Ovary (tissue), 10 donors: ENCODE measurements at places on chromosomes 6 and 20. TPM values are rescaled to one million over a fixed set of nuclear protein-coding genes. Genes with fewer than 3 reads are reported as not detected.

DNA sequence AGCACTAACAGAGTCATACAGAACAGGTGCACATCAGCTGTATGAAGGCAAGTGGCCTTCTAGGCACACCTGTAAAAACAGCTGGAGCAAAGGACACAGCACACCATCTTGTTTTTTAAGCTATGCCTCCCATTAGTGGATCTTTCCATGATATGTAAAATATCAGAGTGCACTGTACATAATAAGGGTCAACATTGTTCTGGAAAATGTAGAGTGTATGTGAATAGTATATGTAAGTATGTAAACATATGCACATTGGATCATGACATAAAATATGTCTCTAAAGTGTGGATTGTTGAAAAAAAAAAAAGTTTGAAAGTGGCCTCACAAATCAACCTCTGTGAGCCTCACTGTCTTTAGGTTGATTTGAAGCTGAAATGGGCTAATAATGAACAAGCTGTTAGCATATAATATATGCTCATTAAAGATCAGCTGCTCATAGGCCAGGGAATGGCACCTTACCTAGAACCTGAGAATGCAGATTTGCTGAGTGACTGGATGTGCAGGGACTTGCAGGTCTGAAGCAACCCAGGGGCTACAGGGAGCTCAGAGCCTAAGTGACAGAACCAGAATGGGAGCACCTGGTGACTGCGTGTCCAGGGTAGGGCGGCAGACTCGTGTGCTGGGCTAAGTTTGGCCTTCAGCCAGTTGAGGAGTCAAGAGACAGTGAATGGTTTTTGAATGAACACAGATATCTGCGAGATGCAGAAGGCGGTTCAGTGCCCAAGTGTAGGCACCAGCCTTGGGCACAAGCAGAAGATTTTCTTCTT is 198.6 kb downstream of the TMEM242 start:
- peaks cover 1% of the 10 kb centered on the region for H3K4me1 ChIP-seq
- H3K4me3 ChIP-seq = no peak overlapping the region
- no peak overlapping the region for H3K27ac ChIP-seq
- H3K27me3 ChIP-seq = no peaks in the 10 kb centered on the region
- no peaks in the 10 kb centered on the region for H3K36me3 ChIP-seq
- no peak for DNase-seq

- no peaks in the 10 kb centered on the region for H3K36me3 ChIP-seq
- DNase-seq = no peak
- no peaks in the 10 kb centered on the region for H3K4me1 ChIP-seq
- H3K27ac ChIP-seq = no peak overlapping the region
Observed at GRCh38 chr20:3970016-3970415, 45.3 kb downstream of the RNF24 start.

- H3K36me3 ChIP-seq = no peaks in the 10 kb centered on the region
- no peak for DNase-seq
- H3K4me3 ChIP-seq = no peak overlapping the region
- H3K27ac ChIP-seq = no peak overlapping the region
Observed at GRCh38 chr20:49868538-49868937, 46.8 kb downstream of the SPATA2 start.

DNA sequence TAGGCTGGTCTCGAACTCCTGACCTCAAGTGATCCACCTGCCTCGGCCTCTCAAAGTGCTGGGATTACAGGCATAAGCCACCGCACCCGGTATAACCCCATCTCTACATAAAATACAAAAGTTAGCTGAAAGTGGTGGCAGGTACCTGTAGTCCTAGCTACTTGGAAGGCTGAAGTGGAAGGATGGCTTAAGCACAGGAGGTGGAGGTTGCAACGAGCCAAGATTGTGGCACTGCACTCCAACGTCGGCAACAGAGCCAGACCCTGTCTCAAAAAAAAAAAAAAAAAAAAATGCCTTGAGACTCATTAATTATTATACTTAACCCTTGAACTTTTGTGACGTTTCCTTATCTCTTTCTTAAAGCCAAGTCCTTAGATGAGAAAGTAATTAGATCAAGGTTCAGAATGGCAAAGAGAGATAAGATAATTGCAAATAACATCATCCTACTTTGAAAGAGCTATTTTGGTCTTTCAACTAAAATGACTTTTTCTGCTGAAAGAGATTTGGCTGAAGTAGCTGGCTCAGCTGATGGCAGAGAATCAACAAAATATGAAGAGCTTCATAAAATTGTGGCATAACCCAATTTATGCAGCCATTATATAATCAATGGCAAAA is 4.7 kb upstream of the SHLD1 start:
- H3K4me1 ChIP-seq = no peaks in the 10 kb centered on the region
- H3K36me3 ChIP-seq = no peaks in the 10 kb centered on the region
- H3K27ac ChIP-seq = no peak overlapping the region
- DNase-seq = no peak

DNA sequence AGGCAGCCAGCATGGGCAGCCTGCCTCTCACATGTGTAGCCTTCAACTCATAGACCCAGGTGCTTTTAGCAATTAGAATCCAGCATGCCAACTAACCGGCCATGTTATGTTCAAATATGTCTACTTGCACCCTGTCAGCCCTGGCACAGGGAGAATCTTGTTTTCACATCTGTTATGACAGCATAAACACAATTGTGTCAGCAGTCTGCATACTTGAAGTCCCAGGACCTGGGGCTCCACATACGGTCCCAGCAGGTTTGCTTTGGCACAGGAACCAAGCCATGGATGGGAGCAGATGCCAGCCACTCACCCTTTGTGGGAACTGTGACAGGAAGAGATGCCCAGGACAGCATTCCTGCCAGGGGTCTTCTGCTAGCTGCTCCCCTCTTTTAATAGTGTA is 67.2 kb upstream of the SYNDIG1 start:
- no peak overlapping the region for H3K4me3 ChIP-seq
- H3K36me3 ChIP-seq = no peaks in the 10 kb centered on the region
- no peaks in the 10 kb centered on the region for H3K27me3 ChIP-seq
- no peaks in the 10 kb centered on the region for H3K4me1 ChIP-seq
- H3K27ac ChIP-seq = no peak overlapping the region

DNA sequence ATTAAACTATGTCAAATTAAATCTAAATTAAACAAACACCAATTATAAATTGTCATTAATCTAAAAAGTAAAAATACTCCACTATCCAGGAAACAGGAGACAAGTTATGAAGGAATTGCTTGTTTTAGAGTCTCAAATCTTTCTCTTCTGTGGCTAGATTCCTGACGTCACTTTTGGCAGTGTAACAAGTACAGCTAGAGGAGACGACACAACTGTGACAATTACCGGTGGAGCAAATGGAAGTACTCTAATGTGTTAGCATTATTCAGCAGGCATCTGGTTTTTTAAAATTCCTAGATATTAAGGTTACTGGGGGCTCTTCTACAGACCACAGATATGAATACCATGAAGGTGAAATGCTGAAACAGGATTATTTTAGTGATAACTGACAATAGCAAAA is 1042.7 kb downstream of the EPHA7 start:
- DNase-seq = no peak
- H3K4me3 ChIP-seq = no peak overlapping the region
- no peak overlapping the region for H3K27ac ChIP-seq
- no peaks in the 10 kb centered on the region for H3K27me3 ChIP-seq
- H3K36me3 ChIP-seq = no peaks in the 10 kb centered on the region

DNA sequence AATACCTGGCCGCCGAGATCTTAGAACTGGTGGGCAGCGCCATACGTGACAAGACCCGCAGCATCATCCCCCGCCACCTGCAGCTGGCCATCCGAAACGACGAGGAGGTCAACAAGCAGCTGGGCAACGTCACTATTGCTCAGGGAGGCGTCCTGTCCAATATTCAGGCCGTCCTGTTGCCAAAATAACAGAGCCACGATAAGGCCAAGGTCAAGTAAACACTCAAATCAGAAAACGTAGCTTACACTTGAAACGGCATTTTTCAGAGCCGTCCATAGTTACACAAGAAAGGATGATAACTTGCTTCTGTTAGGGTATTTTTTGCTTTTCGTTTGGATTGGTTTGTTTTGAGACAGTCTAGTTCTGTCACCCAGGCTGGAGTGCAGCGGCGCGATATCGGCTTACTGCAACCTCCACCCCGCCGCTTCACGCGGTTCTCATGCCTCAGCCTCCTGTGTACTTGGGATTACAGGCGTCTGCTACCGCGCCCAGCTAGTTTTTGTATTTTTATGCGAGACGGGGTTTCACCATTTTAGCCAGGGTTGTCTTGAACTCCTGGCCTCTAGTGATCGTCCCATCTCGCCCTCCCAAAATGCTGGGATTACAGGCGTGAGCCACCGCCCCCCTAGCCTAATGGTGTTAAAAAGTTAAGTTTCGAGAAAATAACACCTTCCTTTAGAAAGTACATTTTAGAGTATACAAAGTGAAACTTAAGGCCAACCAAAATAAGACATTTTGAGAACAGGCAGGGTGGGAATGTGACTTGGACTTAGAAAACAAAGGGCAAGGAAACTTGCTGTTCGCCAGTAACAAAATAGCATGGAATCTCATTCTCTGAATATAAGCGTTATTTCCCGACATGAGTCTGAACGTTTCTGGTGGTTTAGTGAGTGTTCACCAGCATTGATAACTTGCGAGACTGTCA is 42.8 kb upstream of the HFE start:
- peak overlapping the region; percentile 67 for H3K27ac ChIP-seq
- H3K4me3 ChIP-seq = peak overlapping the region; percentile 57
- H3K36me3 ChIP-seq = no peaks in the 10 kb centered on the region
- H3K4me1 ChIP-seq = peaks cover 8% of the 10 kb centered on the region

DNA sequence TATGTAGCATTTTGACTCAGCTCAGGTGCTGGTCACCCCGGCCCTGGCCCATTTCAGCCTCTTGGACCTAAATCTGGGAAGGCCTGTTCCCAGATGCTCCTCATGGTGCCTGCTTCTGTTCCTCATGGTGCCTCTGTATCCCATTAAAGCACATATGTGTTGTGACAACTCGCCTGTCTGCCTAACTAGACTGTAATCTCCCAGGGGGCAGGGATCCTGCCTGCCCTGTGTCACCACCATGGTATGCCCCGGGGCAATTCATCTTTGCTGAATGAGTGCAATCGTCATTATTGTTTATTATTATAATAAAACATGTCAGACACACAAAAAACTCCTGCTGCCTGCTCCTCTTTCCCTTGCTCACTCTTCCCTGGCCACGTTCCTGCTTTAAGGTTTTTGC is 62.0 kb downstream of the ZFP64 start:
- H3K27ac ChIP-seq = no peak overlapping the region
- no peaks in the 10 kb centered on the region for H3K4me1 ChIP-seq
- no peak for DNase-seq
- no peak overlapping the region for H3K4me3 ChIP-seq

GRCh38 chr6:45952168-45952529 is 63.5 kb downstream of the CLIC5 start:
- no peak overlapping the region for H3K4me3 ChIP-seq
- no peak overlapping the region for H3K27ac ChIP-seq
- DNase-seq = no peak
- H3K36me3 ChIP-seq = no peaks in the 10 kb centered on the region

GRCh38 chr6:150391890-150392289 is 23.1 kb downstream of the IYD start:
- H3K36me3 ChIP-seq = no peaks in the 10 kb centered on the region
- H3K4me1 ChIP-seq = no peaks in the 10 kb centered on the region
- no peaks in the 10 kb centered on the region for H3K27me3 ChIP-seq
- H3K27ac ChIP-seq = no peak overlapping the region

- H3K27ac ChIP-seq = peak overlapping the region; percentile 15
- no peaks in the 10 kb centered on the region for H3K36me3 ChIP-seq
- H3K27me3 ChIP-seq = no peaks in the 10 kb centered on the region
Observed at GRCh38 chr6:21908161-21908848, 314.8 kb downstream of the SOX4 start.

- peaks cover 29% of the 10 kb centered on the region for H3K4me1 ChIP-seq
- H3K4me3 ChIP-seq = no peak overlapping the region
Observed at GRCh38 chr20:49892260-49892659, 23.1 kb downstream of the SPATA2 start.

DNA sequence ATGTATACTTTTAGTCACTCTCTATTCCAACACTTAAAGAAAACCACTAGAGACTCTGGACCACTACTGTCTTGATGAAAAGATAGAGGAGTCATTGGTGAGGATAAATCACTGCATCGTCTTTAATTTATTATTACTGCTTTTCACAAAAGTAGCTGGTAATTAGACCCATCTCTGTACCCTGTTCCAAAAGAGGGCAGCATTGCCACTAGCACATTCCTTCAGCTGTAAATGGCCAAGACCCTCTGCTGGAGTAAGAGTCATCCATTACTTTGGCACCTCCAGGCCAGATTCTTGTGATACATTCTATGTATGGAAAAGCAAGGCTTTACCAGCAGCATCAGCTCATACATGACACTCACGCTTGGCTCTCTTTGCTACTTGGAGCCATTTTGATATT is 49.5 kb upstream of the PREP start:
- no peaks in the 10 kb centered on the region for H3K4me1 ChIP-seq
- no peaks in the 10 kb centered on the region for H3K27me3 ChIP-seq
- H3K36me3 ChIP-seq = no peaks in the 10 kb centered on the region
- H3K4me3 ChIP-seq = no peak overlapping the region
- no peak overlapping the region for H3K27ac ChIP-seq
- no peak for DNase-seq

GRCh38 chr6:134267917-134268361 is 50.0 kb downstream of the SGK1 start:
- peaks cover 5% of the 10 kb centered on the region for H3K4me1 ChIP-seq
- DNase-seq = peak; percentile 46
- peak overlapping the region; percentile 43 for H3K27ac ChIP-seq
- H3K27me3 ChIP-seq = no peaks in the 10 kb centered on the region

GRCh38 chr20:8671370-8671961 is 397.4 kb upstream of the PLCB4 start:
- no peaks in the 10 kb centered on the region for H3K36me3 ChIP-seq
- H3K27ac ChIP-seq = no peak overlapping the region
- H3K4me1 ChIP-seq = no peaks in the 10 kb centered on the region
- no peak for DNase-seq

DNA sequence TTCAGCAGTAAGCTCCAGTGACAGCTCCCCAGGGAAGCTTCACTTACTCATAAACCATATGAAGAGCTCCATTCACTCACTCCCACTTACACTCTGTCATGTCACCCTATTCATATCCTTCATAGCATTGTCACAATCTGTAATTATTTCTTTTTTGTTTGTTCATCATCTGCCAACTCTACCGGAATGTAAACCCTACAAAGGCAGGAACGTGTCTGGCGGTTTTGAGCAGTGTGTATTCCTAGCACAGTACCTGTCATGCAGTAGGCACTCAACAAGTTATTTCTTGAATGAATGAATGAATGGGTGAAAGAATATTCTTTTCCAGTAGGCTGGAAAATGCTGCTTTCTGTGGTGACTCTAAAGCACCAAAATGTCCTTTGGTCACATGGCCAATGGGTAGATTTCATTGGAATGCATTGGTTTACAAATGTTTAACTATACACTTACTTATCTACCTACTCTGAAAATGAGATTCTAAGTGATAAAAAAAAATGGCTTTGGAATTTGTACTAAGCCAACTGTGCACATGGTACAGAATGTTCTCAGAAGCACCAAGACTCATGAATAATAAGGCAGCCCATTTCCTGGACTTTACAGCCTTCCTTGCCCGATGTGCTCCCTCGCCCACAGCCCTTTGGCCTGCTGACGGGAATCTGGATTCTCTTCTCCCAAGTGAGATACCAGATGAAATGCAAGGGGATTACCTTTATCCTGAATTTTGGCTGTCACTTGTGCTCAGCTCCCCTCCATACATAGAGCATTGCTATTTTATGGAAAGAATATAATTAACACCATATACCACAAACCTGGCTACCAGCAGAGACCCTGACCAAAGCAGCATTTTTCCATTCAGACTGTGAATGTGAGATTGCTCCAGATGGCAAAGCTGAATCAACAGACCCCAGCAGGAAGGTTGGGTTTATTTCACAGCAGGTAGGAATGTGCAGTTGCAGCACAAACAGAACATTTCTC is 273.3 kb downstream of the ALDH8A1 start:
- no peak overlapping the region for H3K27ac ChIP-seq
- no peaks in the 10 kb centered on the region for H3K27me3 ChIP-seq
- no peaks in the 10 kb centered on the region for H3K4me1 ChIP-seq
- DNase-seq = no peak

The EFCAB8 gene
- not detected for total RNA-seq

The EPPIN gene
- total RNA-seq = not detected

The DEF6 gene
- 2.8 TPM for total RNA-seq

The C20orf144 gene
- total RNA-seq = not detected

The TMEM74B gene
- total RNA-seq = 1.1 TPM
